Cardiac muscle cell (in vitro differentiated cells and primary cell): ENCODE measurements at places on chromosomes 16 and 17. TPM values are rescaled to one million over a fixed set of nuclear protein-coding genes. Genes with fewer than 3 reads are reported as not detected.
A peak's percentile ranks its signal among the peaks of the same experiment; 100 is the strongest.

The KRTAP2-2 gene
- total RNA-seq = not detected in 2 replicates

The CDRT15 gene
- total RNA-seq = not detected in 2 replicates

The KRT13 gene
- total RNA-seq = not detected in 2 replicates

The GNG13 gene
- total RNA-seq = not detected in 2 replicates

The TTYH2 gene
- total RNA-seq = 5.7 and 7.9 TPM in 2 replicates

The KRTAP9-8 gene
- total RNA-seq = not detected in 2 replicates

The LGALS9B gene
- not detected in 2 replicates for total RNA-seq

The LRRC37A gene
- total RNA-seq = 1.1 and 1.9 TPM in 2 replicates

The NME1 gene
- 58.9 and 104 TPM in 2 replicates for total RNA-seq

The RAP1GAP2 gene
- total RNA-seq = 2.9 and 3.5 TPM in 2 replicates

The ODAD4 gene
- 2.6 and 4.5 TPM in 2 replicates for total RNA-seq

GRCh38 chr16:54724346-54724925, 206.2 kb upstream of the IRX5 start:
- DNase-seq = no peak

DNA sequence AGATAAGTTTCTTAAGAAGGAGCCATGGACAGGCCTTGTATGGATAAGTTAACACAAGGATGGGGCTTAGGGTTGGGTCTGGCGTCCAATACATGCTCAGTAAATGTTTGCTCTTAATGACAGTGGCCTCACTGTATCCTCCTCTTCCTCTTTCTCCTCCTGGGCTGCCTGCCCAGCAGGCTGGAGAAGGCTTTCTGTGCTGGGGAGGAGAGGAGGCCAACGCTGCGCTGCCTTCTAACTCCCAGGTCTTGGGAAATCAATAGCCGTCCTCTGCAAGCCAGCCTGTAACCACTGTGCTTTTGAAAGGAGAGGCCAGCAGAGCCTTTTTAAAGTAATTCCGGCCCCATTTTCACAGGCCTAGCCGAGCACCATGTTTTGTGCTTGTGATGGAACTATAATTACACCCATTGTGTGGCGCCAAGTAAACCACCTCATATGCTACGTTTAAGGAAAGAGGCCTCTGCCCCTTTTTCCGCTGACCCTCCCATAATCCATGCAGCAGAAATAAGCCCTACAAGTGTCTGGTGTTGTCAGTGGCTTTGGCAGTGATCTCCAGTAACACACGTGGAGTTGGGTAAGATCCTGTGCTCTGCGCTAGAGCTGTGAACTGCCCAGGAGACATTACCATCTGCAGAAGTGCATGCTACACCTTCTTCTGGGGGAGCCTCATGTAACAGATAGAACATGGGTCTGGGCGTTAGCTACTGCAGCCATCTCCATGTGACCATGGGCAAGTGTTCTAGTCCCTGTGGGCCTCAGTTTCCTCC, 368.2 kb downstream of the SNX29 start:
- DNase-seq = no peak

GRCh38 chr17:45342871-45343526, 26.2 kb upstream of the MAP3K14 start:
- no peak for DNase-seq

DNA sequence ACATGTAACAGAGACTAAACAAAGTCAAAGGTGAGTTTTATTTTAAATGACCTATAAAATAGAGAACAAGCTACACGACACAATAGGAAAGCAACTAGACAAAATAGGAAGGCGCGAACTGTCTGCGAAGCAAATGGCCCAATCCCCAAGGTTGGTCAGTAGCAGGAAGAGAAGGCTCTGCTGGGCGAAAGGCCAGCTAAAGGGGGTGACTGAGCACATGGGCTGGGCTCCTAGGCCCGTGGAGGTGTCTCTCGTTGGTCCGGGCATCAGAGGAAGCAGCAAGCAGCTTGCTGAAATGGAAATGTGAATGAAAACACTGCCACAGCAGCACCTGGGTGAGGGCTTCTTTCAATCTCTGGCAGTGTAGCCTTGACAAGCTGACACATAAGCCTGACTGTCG, 129.4 kb downstream of the ZNF778 start:
- no peak for DNase-seq

DNA sequence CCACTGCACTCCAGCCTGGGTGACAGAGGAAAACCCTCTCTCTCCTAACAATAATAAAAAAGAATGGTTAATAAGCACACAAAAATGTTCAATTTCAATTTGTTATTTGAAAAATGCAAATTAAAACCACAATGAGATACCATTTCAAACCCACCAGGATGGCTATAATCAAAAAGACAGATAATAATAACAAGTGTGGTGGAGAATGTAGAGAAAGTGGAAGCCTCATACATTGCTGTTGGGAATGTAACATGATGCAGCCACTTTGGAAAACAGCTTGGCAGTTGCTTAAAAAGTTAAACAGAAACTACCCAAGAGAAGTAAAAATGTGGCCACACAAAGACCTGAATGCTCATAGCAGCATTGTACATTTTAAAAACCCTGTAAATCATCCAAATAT, 51.8 kb upstream of the MAP3K14 start:
- DNase-seq = peak; percentile 78

DNA sequence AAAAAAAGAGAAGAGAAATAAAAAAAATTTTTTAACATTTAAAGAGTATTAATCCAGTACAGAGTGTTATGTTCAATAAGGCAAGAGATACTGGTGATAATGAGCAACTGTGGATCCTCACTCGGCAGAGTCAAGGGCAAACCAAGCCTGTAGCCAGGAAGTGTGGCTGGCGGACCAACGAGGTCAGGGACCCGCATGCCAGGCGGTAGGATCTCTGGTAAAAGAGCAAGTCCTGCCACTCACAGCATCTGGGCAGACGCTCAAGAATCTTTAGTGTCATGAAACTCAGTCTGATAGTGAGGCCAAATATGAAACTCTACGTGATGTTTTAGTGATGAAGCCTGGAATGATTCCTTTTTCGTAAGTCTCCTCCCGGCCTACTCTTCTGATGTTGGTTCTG, 8.3 kb upstream of the GEMIN4 start:
- no peak for DNase-seq

DNA sequence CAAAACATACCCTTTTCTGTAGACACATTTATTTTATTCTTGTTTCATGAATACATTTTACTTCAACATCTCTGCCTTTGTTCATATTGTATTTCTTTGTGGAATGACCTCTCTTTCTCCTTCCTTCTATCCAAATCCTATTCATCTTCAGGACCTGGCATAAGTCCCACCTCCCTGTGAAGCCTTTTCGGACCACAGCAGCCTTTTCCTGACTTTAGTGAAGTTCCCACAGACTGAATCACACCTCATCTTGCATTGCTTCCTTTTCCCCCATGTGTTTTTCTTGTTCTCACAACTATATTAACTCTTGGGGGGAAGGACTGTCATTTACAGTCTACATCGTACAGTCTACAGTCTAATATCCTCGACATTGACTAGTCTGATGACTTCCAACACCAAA, 58.2 kb downstream of the MFSD11 start:
- no peak for DNase-seq

DNA sequence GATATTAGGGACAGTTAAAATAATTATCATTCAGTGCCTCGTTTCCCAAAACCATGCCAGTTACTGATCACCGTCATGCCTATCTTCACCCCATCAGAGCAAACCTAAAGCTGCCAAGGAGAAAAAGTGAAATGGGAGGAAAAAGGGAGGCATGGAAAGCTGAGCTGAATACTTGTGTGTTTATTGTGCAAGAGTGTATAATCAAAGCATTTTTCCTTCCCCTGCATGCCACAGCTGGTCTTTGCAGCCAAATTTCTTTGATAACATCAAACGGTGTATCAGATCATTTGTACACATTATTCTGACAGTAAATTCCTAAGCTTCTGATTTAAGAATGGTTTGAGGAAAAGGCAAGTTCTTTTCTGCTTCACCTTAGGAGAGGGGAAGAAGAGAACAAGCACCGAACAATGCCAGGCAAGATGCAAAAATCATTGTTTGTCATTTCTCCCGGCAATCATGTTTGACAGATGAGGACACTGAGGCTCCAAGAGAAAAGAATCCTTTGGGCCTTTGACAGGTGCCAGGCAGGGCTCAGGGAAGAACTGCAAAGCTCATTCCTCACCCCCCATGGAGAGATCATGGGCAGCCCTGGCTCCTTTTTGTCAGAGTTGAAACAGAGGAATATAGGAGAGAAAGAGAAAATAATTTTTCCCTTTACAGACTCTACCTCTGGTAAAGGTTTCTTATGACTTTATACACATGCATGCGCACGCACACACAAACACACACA, 51.4 kb upstream of the ARHGAP44 start:
- DNase-seq = peak; percentile 39

DNA sequence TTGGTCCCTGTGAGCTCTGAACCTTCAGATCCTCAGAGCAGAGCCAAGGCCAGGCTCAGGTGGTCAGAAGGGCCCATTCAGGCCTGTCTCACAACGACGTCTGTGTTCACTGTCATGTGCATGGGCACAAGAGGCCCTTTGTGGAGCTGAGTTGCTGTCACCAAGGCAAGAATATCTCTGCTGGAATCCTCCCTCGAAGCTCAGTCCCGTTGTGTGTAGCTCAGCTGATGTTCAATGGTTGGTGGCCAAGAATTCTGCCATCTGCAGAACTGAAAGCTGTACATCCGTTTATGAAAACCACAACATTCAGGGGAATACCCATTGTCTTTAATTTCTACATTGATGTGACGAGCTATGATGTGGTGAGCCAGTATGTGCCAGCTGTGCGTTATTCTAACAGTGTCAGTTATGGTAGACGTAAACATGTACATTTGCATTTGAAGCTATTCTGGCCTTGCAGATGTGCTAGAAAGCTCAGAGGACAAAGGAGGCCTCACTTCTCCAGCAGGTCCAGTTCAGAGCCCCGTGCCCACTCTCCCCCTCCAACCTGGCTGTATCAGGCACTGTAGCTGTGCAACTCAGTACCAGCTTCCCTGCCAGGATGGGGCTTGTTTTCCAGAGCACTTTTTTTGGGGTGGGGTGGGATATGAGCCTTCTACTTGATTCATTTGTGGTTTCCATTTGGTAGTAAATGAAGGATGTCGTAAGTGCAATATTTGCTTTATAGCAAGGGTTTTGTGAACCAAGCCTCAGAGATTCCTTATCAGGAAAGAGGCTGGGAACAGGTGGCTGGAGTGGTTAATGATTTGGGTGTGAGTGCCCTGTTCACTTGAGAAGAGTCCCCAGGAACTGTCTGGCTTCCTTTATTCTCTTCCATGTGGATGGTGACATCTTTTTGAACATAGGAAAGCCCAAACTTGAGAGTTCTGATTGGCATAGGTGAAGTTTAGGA, 56.1 kb downstream of the B9D1 start:
- no peak for DNase-seq

DNA sequence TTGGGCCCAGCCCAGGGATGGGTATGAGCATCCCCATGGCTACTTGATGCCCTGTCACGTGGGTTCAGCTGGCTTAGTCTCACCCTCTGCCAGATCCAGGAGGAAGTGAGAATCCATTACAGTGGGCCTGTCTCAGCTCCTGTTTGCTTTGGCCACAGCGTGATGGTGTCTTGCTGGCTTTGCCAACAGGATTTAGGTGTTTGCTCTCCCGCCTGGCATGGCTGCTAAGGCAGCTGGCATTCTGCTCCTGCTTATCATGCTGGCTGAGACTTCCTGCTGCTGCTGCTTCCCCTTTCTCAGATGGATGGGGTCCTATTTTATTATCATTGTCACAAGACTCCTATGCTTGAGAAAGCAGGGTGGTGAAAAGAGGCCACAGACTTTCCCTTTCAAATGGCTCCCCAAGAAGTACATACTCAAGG, 28.3 kb upstream of the HOXB13 start:
- DNase-seq = no peak

- DNase-seq = peak; percentile 75
Measured at GRCh38 chr17:57999496-58000017, 7.5 kb downstream of the SRSF1 start.

- no peak for DNase-seq
Measured at GRCh38 chr17:68102318-68102758, 66.8 kb downstream of the KPNA2 start.

DNA sequence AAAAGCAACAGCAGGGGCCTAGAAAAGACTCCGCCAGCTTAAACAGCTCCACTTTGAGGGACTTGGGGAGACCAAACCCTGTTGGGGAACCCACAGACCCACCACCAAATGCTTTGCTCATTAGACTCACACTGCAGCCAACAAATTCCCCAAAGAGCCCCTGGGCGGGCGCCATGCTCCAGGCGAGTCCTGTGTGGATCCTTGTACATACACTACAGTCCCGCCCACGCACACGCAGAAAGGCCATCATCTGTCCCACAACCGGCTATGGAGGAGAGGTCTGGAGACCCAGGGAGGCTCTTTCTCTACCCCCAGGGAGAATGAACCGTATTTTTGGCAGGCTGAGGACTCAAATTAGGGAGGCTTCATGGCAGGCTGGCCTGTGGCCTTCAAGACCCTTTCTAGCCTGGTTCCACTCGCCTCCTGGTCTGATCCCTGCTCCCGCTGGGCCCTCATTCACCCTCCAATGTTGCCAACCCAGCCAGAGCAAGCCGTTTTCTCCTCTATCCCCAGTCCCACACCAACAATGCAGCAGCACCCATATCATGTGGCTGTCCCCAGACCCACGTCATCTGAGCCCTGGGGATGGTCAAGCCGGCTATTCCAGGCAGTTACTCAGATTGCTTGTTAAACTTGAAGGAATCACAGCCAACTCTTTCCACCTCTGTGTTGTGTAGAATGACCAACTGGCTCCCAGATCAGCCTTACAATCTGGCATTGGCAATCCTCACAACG, 27.2 kb downstream of the ZNF423 start:
- no peak for DNase-seq

GRCh38 chr17:17523001-17523730, 27.0 kb upstream of the RASD1 start:
- no peak for DNase-seq

GRCh38 chr16:79980650-79981521, 380.3 kb upstream of the MAF start:
- DNase-seq = no peak

- DNase-seq = no peak
Measured at GRCh38 chr17:58028578-58028977, 21.5 kb upstream of the SRSF1 start.

DNA sequence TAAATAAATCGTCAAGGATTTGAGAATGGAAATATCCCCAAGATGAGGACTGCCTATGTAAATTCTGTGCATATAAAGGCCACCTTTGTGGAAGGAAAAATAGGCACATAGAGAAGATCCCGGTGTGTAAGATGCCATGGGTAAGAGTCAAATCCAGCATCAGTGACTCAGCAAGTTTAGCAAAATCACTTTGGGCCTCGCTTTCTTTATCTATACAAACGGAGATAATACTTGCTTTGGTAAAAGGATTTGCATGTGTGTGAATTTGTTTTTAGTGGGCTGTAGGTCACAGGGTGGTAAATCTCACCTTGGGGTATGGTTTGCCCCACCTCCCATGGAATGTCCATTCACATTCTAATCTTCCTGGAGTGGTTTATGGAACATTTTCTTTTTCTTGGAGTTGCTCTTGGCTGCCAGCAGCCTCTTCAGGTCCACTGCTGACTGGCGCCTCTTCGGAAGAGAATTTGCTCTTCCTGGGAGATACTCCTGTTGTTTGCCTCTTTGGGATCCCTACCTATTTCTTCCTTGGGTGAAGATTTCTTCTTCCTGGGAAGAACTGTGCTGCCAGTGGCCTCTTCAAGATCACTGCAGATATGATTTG, 587.6 kb downstream of the CDH11 start:
- peak; percentile 10 for DNase-seq

GRCh38 chr16:58494981-58495520, 4.9 kb upstream of the NDRG4 start:
- DNase-seq = peak; percentile 85
